ENCODE measurements at places on chromosomes 1 and 21. TPM values are rescaled to one million over a fixed set of nuclear protein-coding genes. Genes with fewer than 3 reads are reported as not detected.

The CHODL gene
- total RNA-seq = not detected

The SLC26A9 gene
- total RNA-seq = not detected

The TRIM45 gene
- total RNA-seq = 2.5 TPM

The DLGAP3 gene
- under 0.01 TPM for total RNA-seq

The NFIA gene
- total RNA-seq = 18.7 TPM

The MYOM3 gene
- 0.08 TPM for total RNA-seq

The KRTAP7-1 gene
- total RNA-seq = not detected

The MROH9 gene
- not detected for total RNA-seq

The TNFAIP8L2 gene
- not detected for total RNA-seq

The AGL gene
- 6.5 TPM for total RNA-seq

The TRIM17 gene
- 0.39 TPM for total RNA-seq

The C1orf87 gene
- 1.0 TPM for total RNA-seq

The BEST4 gene
- not detected for total RNA-seq

The KRTAP12-2 gene
- total RNA-seq = not detected

The TOR3A gene
- total RNA-seq = 70.1 TPM

The CD1D gene
- total RNA-seq = 17.6 TPM

The ITPKB gene
- 7.6 TPM for total RNA-seq

The KRTAP19-3 gene
- not detected for total RNA-seq

The BECN2 gene
- total RNA-seq = not detected

The GNL2 gene
- 40.1 TPM for total RNA-seq

The PKP1 gene
- total RNA-seq = 0.24 TPM

The CLDN8 gene
- not detected for total RNA-seq

The DEGS1 gene
- 110 TPM for total RNA-seq

The COL6A2 gene
- total RNA-seq = 1,554 TPM

The SLAMF8 gene
- total RNA-seq = not detected

The TNFRSF9 gene
- total RNA-seq = not detected

The EIF4G3 gene
- total RNA-seq = 27.8 TPM

The S100A8 gene
- not detected for total RNA-seq

The CLIC6 gene
- total RNA-seq = 0.24 TPM

The CHD5 gene
- 0.24 TPM for total RNA-seq

The OR2L3 gene
- not detected for total RNA-seq

The SHE gene
- 0.26 TPM for total RNA-seq

The ACTN2 gene
- 1.6 TPM for total RNA-seq

The DIO1 gene
- total RNA-seq = not detected

The HLX gene
- 22.9 TPM for total RNA-seq

All from epithelial cell of alveolus of lung (primary cell).